ENCODE measurements at places on chromosomes 6 and 20.

GRCh38 chr20:24701668-24702067 is 232.2 kb downstream of the SYNDIG1 start:
- no peak for DNase-seq

DNA sequence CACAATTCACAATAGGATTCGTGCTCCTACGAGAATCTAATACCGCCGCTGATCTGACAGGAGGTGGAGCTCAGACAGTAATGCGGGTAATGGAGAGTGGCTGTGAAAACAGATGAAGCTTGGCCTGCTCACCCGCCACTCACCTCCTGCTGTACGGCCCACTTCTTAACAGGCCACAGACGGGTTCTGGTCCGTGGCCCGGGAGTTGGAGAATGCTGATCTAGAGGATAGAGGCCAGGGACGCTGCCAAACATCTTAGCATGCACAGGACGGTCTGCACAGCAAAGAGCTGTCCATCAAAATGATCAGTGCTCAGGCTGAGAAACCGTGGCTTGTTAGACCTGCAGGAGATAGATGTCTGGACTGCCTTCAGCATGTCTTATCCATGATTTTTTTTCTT is 186.4 kb downstream of the SASH1 start:
- no peak for DNase-seq

DNA sequence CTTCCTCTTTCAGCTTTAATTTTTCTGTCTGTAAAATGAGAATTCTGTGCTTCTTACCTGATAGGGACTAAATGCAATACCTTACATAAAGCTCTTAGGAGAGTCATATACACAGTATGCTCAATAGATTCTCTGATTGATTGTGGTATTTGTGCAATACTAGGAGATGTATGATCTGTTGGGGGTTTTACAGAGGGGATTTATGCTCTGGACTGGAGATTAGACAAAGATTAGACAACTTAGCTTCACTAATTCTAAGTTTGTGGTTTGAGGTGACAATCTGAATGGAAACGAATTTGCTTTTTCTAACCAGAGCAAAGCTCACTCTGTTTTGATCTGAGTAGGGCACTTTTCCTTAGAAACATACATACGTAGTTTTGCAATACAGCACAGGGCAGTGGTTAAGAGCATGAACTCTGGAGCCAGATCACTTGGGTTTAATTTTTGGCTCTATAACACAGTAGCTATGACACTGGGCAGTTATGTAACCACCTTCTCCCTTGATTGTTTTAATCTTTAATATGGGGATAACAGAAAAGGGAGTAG is 126.2 kb downstream of the RNF144B start:
- DNase-seq = no peak

DNA sequence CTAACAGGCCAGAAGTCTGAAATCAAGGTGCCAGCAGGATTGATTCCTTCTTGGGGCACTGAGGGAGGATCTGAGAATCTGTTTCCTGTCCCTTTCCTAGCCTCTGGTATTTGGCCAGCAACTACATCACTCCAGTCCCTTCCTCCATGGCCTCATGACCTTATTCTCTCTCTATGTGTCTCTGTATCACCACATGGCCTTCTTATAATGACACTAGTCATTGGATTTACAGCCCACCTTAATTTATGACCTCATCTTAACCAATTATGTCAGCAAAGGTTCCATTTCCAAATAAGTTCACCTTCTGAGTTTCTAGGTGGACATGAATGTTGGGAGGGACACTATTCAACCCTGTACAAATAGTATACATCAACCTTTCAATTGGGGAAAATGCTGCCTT is 29.3 kb downstream of the SCML4 start:
- DNase-seq = no peak

DNA sequence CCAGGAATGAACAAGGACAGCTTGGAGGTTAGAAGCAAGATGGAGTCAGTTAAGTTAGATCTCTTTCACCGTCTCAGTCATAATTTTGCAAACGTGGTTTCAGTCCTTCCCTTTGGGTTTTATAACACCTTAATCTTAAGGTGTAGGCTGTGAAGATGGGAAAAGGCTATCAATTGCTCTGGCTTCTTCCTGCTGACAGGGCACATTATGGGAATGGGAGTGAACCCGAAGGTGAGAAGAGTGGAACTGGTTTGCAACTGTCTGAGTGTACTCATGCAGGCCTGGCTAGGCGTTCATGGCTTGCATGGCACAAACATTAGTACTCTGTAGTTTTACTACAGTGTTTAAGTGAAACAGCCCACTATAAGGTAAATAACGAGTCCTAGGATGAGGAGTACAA is 9.4 kb downstream of the TAF8 start:
- DNase-seq = no peak

DNA sequence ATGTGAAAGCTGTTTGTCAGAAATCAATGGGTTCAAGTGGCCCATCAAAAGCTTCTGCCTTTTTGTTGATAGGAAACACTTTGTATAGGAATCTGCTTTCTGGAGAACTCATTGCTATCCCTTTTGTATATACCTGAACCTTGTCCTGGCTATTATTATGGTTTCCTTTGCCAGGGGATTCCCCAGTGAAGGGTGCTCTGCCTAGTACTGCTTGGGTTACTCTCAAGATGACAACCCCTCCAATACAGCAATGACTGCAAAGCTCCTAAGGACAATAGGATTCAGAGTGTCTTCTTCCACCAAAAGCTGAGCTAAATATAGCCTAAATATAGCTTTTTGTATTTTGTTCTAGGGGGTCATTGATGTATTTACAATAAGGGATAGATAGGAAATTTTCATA is 54.0 kb upstream of the PTPRK start:
- DNase-seq = no peak

DNA sequence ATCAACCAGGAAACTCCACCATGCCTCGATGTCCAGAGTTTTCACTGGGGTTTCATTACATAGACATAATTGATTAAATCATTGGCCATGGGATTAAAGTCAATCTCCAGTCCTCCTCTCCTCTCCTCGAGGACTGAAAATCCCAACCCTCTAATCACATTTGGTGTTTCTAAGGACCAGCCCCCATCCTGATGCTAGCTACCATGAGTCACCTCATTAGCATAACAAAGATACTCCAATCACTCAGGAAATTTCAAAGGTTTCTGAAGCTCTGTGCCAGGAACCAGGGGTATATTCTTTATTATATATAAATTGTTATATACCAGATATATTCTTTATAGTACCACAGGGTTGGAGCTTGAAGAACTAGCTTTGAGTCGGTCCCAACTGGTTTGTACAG is 212.9 kb upstream of the PRND start:
- DNase-seq = no peak

DNA sequence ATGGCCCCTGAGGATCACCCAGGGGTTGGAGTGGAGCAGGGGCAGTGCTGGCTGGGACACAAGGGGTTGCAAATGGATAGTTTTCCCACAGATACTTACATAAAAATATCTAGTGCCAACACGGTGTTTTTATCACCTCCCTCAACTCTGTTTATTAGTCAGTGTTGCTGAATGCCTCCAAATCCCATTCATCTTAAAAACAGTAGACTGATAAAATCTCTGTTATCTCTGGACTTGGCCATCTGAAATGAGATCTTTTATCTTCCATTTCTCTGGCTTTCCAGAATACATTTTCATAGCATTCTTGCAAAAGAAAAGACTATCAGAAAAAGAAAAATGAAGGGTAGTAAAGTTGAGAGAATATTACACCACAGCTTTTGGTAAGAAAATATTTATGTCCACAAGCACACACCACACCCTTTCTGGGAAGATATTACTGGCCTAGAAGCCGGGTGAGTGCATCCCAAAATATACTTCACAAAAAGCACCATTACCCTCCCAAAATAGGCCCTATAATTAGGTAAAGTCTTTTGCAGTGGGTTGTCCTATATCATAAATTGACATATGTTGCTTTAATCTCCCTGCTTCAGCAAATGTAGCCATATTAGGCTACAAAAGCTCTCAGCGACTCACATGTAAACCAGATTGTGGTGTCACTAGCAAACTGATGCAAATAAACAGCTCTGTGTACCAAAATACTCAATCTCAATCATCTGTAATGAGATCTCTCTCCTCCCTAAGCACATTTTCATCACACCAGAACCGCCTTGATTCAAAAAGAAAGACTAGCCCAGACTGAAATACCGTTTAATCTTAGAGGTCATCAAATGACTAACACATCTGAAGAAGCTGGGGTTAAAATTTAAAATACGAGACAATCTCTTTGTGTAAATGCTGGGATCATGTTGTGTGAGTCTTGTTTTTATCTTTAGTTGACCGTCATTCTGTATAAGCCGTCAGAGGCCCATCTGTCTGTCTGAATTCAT is 96.7 kb downstream of the FYN start:
- DNase-seq = no peak

GRCh38 chr20:32823737-32824588 is 4.2 kb downstream of the MAPRE1 start:
- DNase-seq = no peak

DNA sequence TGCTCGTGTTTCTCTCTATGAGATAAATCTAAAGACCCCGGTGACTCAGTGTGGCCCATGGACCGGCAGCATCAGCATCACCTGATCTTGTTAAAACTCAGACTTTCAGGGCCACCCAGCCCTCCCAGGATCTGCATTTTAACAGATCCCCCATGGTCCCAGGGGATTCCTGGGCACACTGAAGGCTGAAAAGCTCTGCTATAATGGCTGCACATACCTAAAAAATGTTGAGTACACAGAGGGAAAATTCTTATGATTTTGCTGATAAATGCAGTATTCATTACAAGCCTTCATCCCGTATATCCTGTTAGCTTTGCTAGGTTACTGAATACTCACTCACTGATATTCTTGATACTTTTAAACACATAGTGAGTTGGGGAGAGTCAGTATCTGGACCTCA is 200.5 kb downstream of the MYLK4 start:
- DNase-seq = no peak

DNA sequence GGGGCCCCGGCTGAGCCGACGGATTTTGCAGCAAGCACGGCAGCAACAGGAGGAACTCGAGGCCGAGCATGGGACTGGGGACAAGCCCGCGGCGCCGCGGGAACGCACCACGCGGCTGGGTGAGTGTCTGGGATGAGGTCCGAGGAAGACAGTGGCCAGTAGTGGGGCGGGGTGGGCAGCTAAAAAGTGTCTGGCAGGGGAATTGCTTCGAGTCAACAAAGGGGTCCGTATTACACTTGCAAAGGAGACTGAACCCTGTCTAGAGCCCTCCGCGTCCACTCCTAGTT is 356 bp downstream of the BYSL start:
- DNase-seq = no peak

DNA sequence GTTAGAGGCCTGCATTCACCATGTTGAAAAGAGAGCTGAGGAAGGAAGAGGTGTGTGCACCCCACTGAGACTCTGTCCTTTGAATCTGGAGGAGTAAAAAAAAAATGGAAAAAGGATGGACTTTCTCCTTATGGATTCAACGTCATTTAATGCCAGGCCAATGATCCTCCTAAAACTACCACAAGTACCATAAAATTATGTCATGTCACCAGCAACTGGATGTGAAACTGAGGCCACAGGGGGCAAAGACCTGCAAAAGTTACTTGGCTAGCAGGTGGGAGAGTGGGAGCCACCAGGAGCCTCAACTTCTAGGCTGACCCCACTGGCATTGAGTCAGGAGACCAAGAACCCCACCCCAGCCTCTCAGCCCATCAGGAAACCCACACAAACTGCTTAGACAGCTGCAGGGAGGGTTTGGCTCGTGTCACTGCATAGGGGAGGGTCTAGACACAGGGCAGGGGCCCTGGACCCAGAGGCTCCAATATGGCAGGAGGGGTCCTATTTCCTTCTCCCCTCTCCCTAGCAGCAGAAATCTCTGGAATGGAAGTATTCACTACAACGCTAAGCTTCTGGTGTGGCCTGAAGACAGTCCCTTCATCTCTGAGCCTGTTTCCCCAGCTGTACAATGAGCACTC is 11.0 kb downstream of the PCK1 start:
- DNase-seq = no peak

DNA sequence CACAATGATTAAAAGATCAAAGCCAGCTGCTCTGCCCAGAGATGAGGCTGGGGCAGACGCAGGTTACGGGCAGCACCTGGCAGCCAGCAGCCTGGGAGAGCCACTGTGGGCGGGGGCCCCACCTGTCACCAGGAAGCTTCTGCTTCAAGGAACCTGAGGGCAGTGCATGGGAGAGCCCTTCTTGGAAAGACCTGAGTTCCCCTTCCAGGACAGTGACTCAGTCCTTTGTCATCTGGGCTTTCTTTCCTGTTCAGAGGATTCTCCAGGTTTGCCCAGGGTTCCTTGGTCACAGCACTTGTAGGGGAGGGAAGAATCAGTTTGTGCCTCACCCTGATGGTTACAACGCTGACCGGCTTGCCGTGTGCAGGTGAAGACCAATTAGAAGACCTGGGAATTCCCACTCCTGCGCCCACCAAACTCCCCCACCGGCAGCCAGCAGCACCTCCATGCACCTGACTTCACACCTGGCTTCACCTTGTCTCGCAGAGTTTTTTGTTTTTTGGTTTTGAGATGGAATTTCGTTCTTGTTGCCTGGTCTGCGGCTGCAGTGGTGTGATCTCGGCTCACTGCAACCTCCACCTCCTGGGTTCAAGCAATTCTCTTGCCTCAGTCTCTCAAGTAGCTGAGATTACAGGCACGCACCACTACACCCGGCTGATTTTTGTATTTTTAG is 2.0 kb downstream of the ZBP1 start:
- DNase-seq = no peak

DNA sequence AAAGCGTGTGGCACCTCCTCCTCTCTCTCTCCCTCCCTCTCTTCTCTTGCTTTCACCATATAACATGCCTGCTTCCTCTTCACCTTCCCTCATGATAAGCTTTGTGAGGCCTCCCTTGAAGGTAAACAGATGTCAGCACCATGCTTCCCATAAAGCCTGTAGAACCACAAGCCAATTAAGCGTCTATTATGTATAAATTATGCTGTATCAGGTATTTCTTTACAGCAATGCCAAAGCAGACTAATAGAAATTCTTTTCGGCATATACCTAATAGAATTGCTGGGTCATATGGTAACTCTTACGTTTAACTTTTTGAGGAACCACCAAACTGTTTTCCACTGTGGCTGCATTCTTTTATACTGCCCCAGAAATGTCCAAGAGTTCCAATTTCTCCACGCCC is 75.0 kb downstream of the SYCP2 start:
- DNase-seq = no peak

- no peak for DNase-seq
These were observed 98.7 kb downstream of the TSHZ2 start for GRCh38 chr20:53070706-53071392.

- DNase-seq = no peak
These were observed 95.8 kb upstream of the UST start for GRCh38 chr6:148650941-148651505.

- DNase-seq = no peak
These were observed 282.6 kb upstream of the ID4 start for GRCh38 chr6:19554356-19555225.

GRCh38 chr20:40941133-40941610 is 87.5 kb upstream of the TOP1 start:
- DNase-seq = no peak

DNA sequence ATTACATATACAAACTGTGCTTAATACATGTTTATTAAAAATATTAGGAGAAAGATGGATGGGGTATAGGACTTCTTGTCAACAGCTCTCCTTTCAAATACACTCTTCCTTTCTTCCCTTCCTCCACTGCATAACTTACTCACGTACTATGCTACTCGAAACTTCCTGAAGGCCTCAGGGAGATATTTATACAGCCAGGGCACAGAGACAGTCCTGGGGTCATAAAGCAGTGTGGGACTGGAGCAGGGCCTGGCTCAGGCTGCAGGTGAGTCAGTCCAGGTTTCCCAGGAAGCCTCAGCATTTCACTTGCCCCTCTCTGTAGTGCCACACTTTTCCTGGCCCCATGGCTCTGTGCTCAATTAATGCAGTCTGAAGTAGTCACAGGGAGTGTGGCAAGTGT is 157.0 kb downstream of the UBE3D start:
- DNase-seq = no peak

GRCh38 chr6:105105094-105105493 is 74.7 kb downstream of the POPDC3 start:
- no peak for DNase-seq

Data from dorsolateral prefrontal cortex (tissue), 122 donors.